IPS-NIHi11 (cell line): ENCODE measurements at places on chromosomes 11 and 22.
A peak's percentile ranks its signal among the peaks of the same experiment; 100 is the strongest.

GRCh38 chr22:21929253-21929652 is 23.4 kb downstream of the PPM1F start:
- no peak for DNase-seq

DNA sequence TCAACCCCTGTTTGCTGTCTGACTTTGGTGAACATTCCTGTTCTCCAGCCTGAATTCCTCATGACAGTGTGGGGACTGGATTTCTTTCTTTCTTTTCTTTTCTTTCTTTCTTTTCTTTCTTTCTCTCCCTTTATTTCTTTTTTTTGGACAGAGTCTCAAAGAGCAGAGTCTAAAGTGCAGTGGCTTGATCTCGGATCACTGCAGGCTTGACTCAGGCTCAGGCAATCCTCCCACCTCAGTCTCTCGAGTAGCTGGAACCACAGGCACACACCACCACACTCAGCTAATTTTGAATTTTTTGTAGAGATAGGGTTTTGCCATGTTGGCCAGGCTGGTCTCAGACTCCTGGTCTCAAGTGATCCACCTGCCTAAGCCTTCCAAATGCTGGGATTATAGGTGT is 63.1 kb downstream of the RPUSD4 start:
- no peak for DNase-seq

DNA sequence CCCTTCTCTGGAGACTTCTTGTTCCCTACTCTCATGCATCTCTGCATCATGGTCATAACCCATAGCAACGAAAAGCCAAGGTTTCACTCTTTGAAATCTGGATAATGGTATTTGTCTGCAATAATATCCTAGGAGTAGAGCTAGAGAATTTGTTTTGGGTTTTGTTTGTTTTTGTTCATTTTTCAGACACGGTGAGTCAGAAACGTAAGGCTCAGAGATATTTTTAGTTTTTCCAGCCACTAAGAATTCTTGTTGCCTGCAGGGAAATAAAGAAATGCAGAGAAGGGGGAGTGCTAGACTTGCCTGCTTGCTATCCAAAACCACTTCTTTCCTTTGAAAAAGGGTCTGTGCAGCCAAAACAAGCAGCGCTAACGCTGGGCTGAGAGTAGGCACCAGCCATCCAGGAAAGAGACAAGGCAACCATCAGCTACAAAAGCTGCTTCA is 26.0 kb downstream of the POU2AF3 start:
- DNase-seq = no peak

DNA sequence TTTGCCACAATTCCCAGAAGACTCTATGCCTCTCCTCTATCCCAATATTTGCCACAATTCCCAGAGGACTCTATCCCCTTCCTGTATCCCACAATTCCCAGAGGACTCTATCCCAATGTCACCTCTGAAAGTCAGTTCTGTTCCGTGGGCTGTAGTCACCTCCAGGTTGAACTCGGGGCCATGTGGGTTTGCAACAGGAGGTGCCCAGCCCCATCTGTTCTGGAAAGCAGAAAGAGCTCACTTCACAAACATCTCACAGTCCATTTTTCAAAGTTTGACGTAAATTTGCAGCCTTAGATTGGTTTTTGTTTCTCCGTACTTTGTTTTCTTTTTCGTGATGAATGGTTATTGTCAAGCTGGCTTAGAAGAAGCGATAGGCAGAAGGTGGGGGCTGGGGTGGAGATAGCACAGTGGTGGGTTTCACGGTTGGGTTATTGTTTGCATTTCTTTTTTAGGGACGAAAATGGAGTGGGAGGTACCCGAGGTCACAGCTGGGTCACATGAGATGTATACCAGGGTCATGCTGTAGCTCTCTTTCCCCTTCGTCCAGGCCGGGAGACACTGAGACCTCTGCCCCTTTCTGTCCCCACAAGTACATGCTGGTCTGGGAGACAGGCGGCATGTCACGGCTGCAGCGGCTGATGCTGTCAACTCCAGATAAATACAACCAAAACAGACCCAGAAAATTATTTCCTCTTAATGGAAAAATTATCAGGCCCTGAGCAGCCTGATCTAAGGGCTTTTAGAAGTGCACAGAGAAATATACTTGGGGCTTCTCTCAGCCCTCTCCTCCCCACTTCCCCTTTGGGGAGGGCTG is 374.5 kb downstream of the CADM1 start:
- DNase-seq = no peak

DNA sequence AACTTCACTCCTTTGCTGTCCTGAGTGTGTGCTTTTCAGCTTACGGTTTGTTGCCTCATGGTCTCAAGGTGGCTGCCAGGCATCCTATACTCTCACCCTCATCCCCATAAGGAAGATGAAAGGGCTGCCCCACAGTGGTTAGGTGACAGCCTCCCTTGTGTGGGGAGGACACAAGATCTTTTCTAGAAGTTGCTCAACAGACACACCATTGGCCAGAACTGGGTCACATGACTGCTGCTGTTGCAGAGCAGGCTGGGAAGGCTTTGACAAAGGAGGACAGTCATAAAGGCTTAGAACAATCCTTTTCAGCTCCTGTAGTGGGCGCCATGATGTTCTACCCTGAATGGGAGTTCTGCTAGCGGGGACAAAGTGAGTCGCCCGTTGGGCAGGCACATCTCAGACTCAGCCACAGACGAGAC is 69.7 kb upstream of the RASD2 start:
- no peak for DNase-seq

DNA sequence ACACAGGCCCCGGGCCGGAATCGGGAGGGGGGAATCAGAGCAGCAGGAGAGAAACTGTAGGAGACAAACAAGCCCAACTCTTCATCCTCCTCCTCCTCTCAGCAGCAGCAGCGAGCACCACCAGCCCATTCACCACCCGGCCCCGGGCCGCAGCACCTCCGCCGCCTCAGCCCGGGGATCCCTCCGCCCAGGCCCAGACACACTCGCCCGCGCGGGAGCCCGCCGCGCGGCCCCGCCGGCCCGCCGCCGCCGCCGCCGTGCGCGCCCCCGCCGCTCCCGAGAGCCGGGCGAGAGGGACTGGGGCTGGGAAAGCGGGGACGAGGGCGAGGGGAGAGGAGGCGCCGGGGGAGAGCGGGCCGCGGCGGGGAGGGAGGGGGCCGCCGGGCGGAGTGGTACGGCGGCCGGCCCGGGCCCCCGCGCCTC is at the start of gene PHF21A:
TSS of gene PHF21A (minus strand) at position 154 of the 423 bp plus-strand sequence. CDS start 37,235 bp downstream, outside the sequence.
- DNase-seq = peak; percentile 90

DNA sequence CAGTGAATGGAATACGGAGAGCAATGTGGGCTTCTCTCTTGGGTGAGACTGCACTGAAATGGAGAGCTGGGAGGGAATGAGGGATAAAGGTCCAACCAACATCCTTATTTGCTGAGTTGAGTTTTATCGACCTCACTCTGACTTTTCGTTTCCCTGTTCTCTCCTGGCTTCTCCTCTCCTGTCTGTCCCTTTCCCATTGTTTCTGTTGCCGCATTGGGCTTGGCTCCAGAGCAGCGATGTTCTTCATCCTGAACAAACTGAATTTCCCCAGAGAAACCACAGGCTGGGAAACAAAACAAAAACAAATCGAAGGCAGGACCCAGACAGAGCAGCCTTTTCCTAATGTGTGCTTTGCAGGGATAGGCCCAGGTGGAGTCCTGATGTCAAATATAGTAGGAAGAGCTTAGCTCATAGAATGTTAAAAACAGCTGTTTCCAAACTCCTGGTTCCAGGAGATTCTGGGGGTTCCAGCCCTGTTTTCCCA is 30.0 kb downstream of the MOV10L1 start:
- no peak for DNase-seq

DNA sequence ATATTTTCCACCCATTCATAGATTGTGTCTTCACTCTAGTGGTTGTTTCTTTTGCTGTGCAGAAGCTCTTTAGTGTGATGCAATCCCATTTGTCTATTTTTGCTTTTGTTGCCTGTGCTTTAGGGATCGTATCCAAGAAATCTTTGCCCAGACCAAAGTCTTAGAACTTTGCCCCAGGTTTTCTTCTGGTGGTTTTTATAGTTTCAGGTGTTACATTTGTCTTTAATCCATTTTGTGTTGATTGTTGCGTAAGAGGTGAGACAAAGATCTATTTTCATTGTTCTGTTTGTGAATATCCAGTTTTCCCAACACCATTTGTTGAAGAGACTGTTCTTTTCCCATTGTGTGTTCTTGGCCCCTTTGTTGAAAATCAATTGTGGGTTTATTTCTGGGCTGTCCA is 6.4 kb downstream of the IL10RA start:
- no peak for DNase-seq

GRCh38 chr22:43144949-43145348 is 1.8 kb upstream of the MCAT start:
- DNase-seq = no peak

- DNase-seq = no peak
These were observed 52.8 kb upstream of the SMIM38 start for GRCh38 chr11:69102732-69103615.

DNA sequence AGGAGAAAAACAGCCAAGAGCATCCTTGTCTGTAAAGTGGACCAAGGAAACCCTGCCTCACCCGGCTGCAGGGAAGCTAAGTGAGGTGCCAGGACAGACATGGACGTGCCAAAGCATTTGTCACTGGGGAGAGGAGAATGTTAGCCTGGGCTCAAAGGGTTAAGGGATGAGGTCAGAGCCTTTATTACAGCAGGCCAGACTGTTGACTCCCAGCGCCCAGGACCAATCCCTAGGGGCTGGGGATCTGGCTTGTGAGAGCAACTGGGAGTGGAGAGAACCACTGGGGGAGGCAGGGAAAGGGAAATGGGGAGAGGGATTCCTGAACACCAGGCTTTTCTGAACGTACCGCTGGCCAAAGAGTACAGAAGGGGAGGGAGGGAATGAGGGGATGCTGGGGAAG is 2.6 kb downstream of the CHRM1 start:
- no peak for DNase-seq

- no peak for DNase-seq
These were observed 12.3 kb upstream of the CD5 start for GRCh38 chr11:61089806-61090491.

DNA sequence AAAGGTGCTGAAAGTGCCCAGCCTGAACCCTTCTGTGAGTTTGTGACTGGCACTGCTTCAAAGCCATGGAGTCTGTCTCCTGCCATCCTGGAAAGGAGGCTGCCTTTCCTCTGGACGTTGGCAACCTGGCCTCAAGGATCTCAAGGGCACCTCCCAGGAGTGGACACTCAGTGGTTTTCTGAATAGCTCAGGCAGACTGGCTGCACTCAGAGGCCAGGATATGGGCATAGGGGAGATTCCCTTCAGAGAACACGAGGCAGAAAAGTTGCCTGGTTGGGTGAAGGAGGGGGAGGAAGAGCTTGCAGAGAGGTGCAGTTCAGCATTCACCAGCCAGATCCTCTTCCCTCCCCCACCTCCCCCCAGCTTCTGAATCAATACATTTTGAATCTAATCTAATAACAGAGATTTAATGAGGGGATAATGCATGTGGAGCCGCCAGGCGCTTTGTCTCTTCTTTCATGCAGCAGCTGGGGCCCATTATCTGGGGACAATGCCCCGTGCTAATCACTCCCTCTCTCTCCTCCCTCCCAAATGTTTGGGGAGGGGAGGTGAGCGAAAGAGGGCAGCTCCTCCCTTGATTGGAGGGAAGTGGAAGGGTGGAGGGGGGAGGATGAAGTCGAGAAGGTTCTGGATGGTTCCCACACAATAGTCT is 17.7 kb downstream of the HTR3A start:
- DNase-seq = peak; percentile 32

DNA sequence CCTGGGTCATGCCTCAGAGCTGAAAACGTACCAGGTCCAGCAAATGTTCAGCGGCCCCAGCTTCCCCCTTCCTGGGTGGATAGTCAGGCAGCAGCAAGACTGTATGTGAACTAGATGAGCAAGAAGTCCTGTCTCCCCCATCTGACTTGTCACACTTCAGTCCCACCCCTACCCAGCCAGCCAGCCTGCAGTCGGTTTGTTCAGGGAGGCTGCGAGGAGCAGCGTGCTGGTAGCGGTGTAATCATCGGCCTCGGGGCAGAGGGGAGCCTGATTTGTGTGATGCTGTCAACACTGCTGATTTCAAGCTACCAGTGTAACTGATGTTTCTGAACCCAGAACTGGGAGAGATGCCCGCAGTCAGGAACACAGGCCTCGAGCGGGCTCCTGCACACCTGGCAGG is 9.6 kb downstream of the TMEM258 start:
- DNase-seq = no peak

- DNase-seq = no peak
These were observed 194.0 kb downstream of the FAM181B start for GRCh38 chr11:82539669-82540068.

GRCh38 chr11:3969613-3970012 is 114.1 kb downstream of the STIM1 start:
- DNase-seq = no peak

GRCh38 chr11:36945384-36945783 is 347.3 kb upstream of the RAG2 start:
- DNase-seq = no peak

DNA sequence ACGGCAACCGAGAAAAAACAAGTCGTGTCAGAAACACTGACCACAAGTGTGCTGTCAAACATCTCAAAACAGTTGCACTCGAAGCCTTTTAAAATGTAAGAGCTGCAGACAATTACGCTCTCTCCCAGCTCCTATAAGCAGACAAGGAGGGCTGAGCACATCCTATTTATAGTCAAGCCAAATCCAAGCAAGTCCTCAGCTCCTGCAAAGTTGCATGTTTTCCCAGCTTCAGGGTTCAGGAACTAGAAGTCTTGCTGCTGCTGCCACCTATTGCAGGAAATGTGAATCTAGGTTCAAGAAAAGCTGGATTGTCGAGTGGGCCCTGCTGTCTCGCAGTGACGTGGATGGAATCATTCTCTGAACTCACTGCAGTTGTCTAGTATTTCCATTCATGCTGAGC is 15.5 kb downstream of the EFCAB6 start:
- peak; percentile 27 for DNase-seq

DNA sequence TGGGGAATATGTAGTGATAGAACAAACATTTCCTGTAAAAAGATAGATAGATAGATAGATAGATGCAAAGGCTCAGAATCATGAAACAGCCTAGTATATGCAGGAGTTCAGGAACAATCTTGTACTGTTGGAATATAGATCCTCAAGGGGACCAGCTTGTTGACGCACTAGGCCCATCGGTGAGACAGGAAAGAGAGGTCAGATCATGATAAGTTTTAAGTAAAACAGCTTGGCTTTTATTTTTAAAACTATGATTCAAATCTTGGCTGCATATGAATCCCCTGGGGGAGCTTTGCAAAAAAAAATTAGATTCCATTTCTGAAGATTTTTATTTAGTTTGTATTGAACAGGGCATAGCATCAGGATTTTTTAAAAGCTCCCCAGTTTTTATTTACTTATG is 185.8 kb downstream of the TRPC6 start:
- no peak for DNase-seq

DNA sequence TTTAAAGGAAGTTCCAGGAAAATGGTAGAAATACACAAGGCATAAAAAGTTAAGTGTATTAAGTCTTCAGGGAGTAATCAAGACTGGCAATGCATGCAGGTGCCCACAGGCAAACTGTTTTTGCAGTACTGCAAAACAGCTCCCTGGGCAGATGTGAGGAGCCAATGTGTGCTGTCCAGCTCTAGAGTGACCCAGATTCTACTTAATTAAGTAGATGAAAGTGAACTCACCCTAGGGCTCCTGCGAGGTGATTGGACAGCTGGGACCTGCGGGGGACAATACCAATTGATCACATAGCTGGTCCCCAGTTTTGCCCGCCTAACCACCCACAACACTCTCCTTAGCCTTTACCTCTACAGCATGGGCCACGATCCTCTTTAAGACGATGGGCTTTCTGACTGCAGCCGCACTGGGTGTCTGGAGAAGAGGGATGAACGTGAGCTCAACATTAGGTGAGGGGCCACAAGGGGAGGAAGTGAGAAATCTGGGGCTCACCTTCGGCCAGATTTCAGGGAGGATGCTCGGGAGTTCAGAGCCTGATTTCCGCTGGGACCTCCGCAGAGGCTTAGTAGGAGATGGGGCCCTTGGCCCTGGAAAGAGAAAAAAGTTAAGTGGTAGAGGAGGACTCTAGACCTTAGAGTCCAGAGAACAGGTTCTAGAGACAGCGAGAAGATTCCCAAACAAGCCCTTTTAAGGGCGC is 556 bp downstream of the CDCA5 start:
- DNase-seq = no peak
